ENCODE measurements at places on chromosomes 1 and 21.

GRCh38 chr1:43600033-43601020, 49.6 kb upstream of the KDM4A start:
- DNase-seq, result no peak

GRCh38 chr1:240244968-240245628, 153.4 kb downstream of the FMN2 start:
- no peak for DNase-seq

DNA sequence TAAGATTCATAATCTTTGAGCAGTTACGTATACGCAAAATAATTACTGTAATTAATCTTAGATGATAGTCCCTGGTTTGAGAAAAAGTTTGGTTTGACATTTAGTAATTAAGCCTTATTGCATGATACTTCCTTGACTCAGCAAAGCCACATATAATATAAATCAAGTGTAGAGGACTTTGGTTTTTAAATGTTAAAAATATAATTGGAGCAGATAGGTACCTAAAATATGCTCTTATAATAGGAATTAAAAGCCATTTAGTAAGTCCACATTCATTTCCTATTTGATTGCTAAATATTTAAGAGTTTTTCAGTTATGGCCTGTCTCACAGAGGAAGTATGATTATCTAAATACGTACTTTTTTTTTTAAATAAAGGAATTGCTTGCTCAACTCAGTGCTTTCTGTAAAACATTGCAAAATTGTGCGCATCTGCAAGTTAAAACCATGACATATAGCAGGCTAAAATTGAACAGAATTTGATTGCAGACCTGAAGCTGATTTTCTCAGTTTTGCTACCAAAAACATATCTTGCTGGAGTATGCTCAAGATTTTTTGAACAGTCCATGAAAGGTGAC, 20.4 kb downstream of the RPE65 start:
- DNase-seq, result no peak

- no peak for DNase-seq
Measured at GRCh38 chr21:29678626-29679025, 261.2 kb downstream of the GRIK1 start.

- DNase-seq, result no peak
Measured at GRCh38 chr1:26530895-26531598, 1.5 kb downstream of the RPS6KA1 start.

- no peak for DNase-seq
Measured at GRCh38 chr1:225944951-225945350, 3.9 kb upstream of the LEFTY2 start.

DNA sequence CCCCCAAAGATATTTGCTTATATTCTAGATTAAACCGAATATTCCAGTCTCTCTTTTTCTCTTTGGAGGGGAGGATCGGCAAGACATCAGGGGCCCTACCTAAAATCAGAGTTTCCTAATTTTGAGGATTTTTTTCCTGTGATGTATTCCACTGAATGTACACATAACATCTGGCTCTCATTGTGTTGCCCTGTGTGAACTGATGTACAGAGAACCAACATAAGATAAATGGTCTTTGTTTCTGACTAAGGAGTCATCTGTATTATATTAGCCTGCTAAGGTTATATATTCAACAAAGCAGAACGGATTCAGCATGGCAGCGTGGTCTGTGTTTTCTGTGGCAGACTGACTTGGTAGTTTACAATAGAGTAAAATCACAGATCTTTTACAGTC, 114.8 kb upstream of the NCAM2 start:
- DNase-seq, result no peak

DNA sequence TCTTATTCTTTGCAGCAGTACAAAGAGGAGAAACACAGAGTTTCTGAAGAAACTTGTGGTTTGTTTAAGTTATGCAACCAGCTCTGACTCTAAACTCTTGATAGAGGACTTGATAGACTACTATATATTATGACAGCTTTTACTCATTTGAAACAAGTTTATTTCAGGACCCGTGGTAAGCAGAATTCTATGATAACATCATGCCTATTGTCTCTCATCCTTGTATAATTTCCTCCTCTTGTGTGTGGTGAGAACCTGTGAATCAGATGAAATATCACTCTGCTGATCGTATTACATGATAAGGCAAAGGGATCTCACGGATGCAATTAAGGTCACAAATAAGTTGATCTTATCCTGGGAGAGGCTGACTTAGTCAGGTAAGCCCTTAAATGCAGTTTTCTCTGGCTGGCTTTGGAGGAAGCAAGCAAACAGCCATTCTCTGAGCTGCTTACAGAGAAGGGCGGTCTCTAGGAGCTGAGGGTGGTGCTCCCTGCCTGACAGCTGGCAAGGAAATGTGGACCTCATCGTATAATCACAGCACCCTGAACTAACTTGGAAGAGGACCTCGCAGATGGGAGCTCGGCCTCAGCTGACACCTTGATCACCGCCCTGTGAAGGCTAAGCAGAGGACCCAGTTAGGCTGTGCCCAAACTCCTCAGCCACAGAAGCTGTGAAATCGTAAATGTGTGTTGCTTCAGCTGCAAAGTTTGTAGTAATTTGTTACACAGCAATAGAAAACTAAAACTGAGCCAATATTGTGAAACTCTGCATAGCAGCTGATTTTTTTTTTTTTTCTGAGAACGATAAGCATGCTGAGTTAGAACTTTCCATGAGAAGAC, 151.1 kb upstream of the DPT start:
- DNase-seq, result no peak

DNA sequence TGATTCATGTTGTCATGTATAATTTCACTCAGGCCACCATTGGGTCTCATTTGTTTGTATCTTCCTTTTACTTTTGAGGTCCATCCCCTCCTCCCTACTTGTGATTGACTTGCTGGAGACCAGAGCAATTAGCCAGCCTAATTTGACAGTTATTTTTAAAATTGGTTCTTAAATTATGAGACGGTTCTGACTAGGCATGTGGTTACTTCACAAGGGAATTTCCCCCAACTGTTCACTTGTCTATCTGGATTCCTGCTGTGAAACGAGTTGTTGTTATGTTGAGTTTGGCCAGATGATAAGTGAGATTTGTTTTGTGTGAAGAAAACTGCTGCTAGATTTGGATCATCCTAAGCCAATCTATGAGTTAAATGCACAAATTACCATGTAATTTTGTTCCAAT, 359.1 kb downstream of the BARHL2 start:
- DNase-seq, result no peak

GRCh38 chr1:30189818-30190500, 533.4 kb downstream of the MATN1 start:
- DNase-seq, result no peak

DNA sequence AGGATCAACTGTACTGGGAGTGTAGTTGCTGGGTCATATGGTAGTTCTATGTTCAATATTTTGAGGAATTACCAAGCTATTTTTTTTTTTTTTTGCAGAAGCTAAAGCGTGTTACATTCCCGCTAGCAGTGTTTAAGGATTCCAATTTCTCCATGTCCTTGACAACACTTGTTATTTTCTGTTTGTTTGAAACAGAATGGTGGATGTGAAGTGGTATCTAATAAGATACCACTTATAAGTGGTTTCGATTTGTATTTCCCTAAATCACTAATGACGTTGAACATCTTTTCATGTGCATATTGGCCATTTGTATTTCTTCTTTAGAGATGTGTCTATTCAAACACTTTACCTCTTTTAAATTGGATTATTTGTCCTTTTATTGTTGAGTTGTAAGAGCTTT, 112.2 kb downstream of the DISP1 start:
- no peak for DNase-seq

GRCh38 chr21:14734191-14734590, 188.1 kb upstream of the SAMSN1 start:
- DNase-seq, result no peak

GRCh38 chr1:147786536-147786935, 26.1 kb upstream of the GJA5 start:
- no peak for DNase-seq

GRCh38 chr21:33401630-33401992, 1.6 kb upstream of the IFNGR2 start:
- DNase-seq, result no peak

GRCh38 chr1:193325771-193326170, 139.4 kb upstream of the B3GALT2 start:
- no peak for DNase-seq

- DNase-seq, result no peak
Measured at GRCh38 chr1:8661185-8662110, 156.0 kb downstream of the RERE start.

- peak; percentile 59 for DNase-seq
Measured at GRCh38 chr1:150560011-150560438, 10.8 kb downstream of the ADAMTSL4 start.

DNA sequence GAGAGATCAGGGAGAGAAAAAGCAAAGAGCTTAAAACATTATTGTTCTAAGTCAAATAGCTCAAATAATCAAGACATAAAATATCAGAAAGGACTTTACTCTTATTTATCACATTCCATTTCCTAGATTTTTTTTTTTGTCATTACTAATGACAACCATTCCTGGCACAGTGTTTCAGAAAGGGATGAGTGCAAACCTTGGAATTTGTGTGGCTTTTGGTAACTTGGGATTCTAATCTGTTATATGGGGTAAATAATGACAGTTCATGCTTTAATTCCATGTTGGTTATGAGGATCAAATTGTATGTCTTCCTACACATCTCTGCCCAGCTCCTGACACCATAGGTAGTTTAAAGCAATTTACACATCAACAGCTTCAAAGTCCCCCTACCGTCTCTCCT, 358.4 kb upstream of the ADGRL4 start:
- DNase-seq, result no peak

- no peak for DNase-seq
Measured at GRCh38 chr1:60049188-60049587, 24.4 kb downstream of the C1orf87 start.

DNA sequence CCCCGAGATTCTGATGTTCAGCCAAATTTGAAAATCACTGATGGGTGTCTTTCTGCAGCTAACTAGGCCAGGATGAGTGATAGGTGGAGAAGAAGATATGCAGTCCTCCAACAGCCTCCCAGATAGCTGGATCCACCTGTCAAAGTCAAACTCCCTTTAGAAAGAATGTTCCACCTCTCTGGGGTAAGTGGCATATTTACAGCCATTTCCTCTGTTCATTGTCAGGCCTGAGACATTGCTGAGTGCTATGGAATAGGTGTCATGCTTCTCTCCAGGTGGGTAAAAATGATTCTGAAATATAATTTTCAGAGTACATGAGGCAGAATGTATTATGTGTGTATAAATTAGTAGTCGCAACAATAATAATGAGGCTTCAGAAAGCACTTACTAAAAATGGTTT, 316.8 kb downstream of the TTLL7 start:
- no peak for DNase-seq

DNA sequence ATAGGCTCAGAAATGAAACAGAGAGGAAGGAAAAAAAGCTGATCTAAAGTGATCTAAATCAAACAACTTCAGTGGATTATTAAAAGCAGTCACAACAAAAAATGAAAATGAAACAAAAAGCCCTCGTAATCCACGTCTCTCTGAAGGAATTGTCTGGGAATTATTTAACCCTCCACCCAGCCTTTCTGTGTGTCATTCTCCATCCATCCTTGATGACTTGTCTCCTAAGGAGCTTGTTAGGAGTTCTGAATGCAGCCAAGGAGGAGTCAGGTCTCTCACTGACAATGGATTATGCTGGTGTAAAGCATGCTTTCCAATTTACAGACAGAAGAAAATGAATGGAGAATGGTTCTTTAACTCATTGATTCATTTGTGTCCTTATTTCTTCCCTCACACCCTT, 359.3 kb upstream of the RUNX1 start:
- DNase-seq, result no peak

DNA sequence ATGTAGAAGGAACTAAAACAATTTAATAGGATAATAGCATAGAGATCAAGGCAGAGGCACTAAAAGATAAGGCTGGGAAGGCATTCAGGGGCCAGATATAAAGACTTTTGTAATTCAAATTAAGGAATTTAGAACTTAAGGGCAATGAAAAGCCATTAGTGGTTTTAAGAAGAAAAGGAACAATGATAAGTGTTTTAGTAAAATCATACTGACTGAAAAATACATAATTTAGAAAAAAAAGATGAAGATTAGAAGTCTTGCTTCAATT, 14.1 kb upstream of the RGS2 start:
- no peak for DNase-seq

- DNase-seq, result no peak
Measured at GRCh38 chr1:41499591-41499990, 15.1 kb upstream of the EDN2 start.

- no peak for DNase-seq
Measured at GRCh38 chr1:211920141-211920572, 89.6 kb upstream of the LPGAT1 start.

GRCh38 chr21:46091631-46092025, 6.3 kb upstream of the COL6A2 start:
- DNase-seq, result no peak

GRCh38 chr1:204289280-204289679, 70.4 kb downstream of the PLEKHA6 start:
- no peak for DNase-seq

GRCh38 chr1:244052016-244052727, 1.1 kb downstream of the ZBTB18 start:
- no peak for DNase-seq

DNA sequence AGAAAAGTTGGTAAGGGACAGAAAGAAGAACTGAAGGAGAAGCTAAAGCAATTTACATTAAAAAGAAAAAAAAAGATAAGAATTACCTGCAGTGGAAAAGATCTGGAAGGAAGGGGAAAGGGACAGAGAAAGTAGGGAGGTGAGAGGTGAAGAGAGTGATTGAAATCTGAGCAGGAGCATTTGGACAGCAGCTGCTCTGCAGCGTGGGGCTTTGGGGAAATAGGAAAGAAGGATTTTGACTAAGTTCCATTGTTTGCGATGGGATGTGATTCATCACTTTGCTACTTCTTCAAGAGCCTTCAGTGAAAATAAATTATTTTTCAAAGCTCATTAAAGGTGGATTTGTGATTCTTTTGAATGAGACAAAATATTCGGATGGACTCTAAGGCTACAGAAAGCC, 26.1 kb upstream of the NMNAT2 start:
- DNase-seq, result no peak

DNA sequence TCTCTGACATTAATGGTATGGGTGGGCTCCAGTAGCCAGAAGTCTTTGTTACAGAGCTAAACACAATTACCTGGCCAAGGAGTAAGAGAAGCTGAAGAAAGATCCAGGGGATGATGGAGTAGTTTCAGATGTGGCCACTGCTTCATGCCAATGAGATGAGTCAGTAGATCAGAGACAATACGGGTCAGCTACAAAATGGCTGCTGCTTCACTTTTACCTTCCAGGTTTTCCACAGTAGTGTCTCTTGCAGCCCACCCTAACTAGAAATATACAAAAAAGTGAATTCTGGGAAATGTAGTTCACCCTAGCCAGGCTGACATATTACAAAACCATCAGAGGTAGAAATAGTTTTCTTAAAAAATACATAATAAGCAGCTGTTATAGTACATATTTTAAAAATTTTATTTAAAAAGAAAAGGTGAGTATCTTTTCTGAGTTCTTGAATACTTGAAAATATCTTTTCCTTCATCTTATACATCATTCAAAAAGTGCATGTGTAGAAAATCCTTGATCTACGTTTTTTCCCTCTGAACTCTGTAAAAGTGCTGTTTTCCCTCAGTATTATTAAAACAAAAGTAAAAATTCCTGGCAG, 36.1 kb downstream of the LRIF1 start:
- DNase-seq, result no peak

Data from activated CD4-positive, CD25-positive, alpha-beta regulatory T cell (primary cell).